ENCODE measurements at places on chromosomes 16 and 17.

- DNase-seq = no peak
These were observed 20.2 kb downstream of the VASN start for GRCh38 chr16:4391631-4392381.

GRCh38 chr17:50289278-50289677, 15.0 kb downstream of the TMEM92 start:
- no peak for DNase-seq

DNA sequence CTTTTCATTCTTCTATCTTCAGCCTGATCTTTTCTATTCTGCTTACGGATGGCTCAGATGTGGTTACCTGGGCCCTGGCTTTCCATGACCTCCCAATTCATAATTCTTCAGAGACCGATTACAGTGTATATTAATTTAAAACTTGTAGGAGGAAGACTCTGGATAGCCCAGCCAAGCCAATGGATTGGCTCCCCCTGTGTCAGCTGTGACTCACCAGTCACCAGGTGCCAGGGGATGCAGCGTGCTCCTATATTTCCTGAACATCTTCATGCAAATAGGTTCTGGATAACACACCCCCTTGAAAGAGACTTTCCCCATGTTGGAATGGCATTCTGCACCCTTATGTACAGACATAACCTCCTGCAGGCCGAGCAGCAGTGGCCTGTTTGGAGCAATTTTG, 208.3 kb upstream of the WSCD1 start:
- no peak for DNase-seq

GRCh38 chr17:19359856-19360255, 2.7 kb downstream of the B9D1 start:
- DNase-seq = no peak

DNA sequence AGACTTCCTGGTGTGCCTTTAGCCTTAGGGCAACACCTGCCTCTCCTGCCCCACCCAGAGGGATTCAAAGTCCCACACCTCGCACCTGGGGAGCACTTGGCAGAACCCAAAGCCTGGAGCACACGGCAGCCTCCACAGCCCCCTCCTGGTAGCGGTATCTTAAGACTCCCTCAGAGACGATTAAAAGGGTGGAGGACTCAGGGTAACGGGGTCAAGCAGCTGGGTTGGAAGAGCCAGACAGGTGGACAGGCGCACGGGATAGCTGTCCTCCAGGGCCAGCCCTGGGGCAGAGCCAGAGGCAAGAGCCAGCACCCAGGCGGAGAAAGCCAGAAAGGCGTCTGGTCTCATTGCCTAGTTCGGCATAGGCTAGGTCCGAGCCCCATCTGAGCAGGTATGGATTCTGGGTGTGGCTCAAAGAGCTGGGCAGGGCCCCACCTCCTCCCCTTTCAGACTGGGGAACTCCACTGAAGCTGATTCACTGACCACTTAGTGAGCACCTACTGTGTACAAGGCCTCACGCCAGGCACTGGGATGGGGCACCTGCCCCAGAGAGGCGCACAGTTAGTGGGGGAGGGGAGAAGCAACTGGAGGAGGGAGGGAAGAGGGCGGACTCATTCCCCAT, 55.0 kb upstream of the MEAK7 start:
- no peak for DNase-seq

GRCh38 chr17:41178843-41179616, 1.0 kb upstream of the KRTAP4-2 start:
- no peak for DNase-seq

DNA sequence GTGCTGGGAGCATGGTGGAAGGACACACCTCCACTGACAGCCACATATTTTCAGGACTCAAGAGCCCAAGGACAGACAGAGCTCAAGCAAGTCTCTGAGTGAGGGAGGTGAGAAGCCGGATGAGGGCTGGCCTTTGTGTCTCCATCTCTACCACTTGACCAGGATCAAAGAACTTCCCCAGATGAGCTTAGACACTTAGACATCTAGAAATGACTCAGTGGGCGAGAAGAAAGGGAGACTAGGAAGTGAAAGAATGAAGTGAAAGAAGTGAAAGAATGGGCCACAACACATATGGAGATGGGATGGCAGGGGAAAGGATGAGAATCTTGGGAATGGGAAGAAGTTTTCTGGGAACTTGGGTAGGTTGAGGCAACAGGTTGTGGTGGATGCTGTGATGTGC, 274.9 kb upstream of the CCL2 start:
- DNase-seq = no peak

GRCh38 chr16:20851601-20852000, 45.3 kb downstream of the REXO5 start:
- no peak for DNase-seq
